CD14-positive monocyte (primary cell): ENCODE measurements at places on chromosomes 11 and 22. TPM values are rescaled to one million over a fixed set of nuclear protein-coding genes. Genes with fewer than 3 reads are reported as not detected.

GRCh38 chr22:30005213-30005857 is 74.9 kb upstream of the HORMAD2 start:
- peak; percentile 60 for DNase-seq

- no peak for DNase-seq
These were observed 36.6 kb downstream of the SLC25A17 start for GRCh38 chr22:40782521-40782920.

The CRYAB gene
- polyA plus RNA-seq, result not detected in 2 replicates

- no peak for DNase-seq
These were observed 4.0 kb downstream of the STIM1 start for GRCh38 chr11:3859373-3859881.

- DNase-seq, result no peak
These were observed 51.4 kb upstream of the DBX1 start for GRCh38 chr11:20211691-20212090.

The SELENOH gene
- 260 TPM for polyA plus RNA-seq

DNA sequence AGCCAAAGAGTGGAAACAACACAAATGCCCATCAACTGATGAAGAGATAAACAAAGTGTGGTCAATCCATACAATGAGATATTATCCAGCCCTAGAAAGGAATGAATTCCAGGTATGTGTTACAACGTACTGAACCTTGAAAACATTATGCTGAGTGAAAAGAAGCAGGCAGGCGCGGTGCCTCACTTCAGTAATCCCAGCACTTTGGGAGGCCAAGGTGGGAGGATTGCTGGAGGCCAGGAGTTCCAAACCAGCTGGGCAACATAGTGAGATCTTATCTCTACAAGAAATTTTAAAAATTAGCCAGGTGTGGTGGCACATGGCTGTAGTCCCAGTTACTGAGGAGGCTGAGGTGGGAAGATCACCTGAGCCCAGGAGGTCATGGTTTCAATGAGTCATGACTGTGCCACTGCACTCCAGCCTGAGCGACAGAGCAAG is 24.6 kb upstream of the TESMIN start:
- DNase-seq, result no peak

The TRIM51G gene
- polyA plus RNA-seq, result not detected

DNA sequence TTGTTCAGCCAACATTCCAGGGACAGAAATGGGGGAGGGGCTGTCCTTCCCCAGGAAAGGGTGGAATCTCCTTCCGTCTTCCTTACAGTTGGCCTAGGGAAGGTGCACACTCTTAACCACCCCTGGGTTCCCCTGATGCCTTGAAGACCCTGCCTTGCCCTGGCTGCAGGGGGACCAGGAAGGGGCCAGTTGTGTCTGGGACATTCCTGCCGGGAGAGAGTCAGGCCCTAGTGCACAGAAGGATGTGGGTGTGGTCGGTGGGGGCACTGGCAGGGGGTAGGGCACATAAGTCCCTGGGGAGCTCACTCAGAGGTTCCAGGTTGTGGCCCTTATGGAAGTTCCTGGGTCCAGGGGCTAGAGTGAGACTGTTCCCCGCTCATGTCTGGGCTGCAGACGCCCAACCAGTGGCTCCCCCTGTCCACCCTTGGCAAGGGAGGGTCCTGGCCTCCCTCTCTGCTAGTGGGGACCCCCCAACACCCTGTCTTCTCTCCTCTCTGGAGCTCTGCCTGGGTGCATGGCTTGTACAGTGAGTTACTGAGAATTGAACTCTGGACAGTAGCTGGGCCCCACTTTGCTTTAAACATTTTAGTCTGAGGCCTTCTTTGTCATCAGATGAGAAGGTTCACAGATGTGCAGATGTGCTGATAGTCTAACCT is 2.0 kb upstream of the APOBEC3A start:
- DNase-seq, result no peak

The FOLH1 gene
- polyA plus RNA-seq, result not detected in 2 replicates

- no peak for DNase-seq
These were observed 109.8 kb downstream of the CCDC34 start for GRCh38 chr11:27253224-27253623.

DNA sequence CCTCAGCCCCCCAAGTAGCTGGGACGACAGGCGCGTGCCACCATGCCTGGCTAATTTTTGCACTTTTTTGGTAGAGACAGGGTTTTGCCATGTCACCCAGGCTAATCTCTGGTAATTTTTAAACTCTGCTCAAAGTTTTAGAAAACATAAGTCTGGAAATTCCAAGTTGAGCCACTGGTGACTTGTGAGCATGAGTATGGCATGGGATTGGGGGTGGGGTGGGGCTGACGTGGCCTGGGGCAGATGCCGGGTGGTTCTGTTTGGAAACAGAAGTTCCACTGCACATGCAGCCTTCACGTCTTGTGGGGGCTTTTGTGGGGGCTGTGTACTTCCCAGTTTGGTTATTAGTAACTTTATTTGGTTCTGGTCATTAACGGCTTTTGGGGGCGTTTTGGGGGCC is 67.3 kb downstream of the PTPRJ start:
- DNase-seq, result no peak

GRCh38 chr11:17013548-17014320 is 480 bp downstream of the PLEKHA7 start:
- no peak for DNase-seq

DNA sequence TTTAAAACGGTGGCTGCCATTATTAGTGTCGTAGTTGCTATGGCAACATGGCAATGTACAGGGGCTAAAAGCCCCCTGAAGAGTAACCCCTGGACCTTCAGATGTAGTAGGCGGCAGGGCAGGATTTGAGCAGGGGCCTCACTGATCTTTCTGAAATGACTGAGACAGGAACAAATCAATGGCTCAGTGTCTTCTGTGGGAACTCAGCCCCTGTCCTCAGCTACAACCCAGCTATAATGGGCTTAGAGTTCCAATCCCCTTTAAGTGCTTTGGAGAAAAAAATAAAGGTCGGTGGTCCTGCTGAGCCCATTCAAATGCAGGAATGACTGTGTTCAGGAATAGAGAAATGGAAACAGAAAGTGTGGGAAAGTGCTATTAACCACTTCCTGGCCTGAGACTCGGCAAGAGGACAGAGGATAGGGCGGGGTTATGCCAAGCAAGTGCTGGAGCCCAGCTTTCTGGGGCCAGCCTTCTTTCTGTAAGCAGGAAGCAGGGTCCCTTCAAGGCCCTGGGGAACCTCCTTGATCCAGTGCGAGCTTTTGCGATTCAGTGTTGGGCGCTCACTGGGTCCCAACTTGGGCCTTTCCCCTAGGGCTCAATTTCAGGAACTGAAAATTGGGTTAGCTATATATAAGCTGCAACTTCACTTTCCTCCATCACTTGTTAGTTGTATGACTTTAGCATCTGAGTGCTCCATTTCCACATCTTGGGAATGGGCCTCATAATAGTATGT is 6.1 kb upstream of the CD82 start:
- peak; percentile 78 for DNase-seq

DNA sequence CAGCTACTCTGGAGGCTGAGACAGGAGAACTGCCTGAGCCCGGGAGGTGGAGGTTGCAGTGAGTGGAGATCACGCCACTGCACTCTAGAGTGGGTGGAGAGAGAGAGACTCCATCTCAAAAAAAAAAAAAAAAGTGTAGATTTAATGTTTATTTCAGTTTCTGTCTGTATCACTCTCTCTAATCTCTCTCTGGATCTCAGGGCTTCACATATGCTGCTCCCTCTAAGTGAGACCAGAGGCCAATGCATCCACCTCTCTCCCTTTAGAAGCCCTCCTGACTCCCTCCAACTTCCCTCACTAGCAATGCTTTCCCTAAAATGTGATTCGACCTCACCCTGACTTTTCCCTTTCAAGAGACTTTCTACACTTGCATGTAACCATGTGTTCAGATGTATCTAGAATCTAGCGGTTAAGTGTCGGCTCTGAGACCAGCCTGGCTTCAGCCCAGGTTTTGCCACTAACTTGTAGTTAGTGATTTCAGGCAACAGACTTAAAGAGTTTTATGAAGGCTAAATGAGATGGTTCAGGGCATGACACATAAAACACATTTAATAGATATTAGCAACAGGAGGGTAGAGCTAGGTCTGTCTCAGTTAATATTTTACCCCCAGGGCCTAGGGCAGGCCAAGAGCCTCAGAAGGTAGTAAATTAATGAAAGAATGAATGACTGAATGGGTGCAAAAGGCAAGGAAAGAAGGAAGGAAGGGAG is 364.3 kb downstream of the LARGE1 start:
- no peak for DNase-seq

The GAL gene
- not detected in 2 replicates for polyA plus RNA-seq

The XBP1 gene
- polyA plus RNA-seq, result 215 TPM

The SEZ6L gene
- polyA plus RNA-seq, result 2.8 and 3.6 TPM in 2 replicates

- no peak for DNase-seq
These were observed 4.2 kb upstream of the RASGRP2 start for GRCh38 chr11:64747961-64748665.

- no peak for DNase-seq
These were observed 10.0 kb upstream of the RTCB start for GRCh38 chr22:32422062-32422461.

The MUC2 gene
- not detected for polyA plus RNA-seq

GRCh38 chr11:44968510-44968909 is 17.8 kb upstream of the TP53I11 start:
- DNase-seq, result no peak

- no peak for DNase-seq
These were observed 25.2 kb downstream of the ALKBH3 start for GRCh38 chr11:43905813-43906241.

DNA sequence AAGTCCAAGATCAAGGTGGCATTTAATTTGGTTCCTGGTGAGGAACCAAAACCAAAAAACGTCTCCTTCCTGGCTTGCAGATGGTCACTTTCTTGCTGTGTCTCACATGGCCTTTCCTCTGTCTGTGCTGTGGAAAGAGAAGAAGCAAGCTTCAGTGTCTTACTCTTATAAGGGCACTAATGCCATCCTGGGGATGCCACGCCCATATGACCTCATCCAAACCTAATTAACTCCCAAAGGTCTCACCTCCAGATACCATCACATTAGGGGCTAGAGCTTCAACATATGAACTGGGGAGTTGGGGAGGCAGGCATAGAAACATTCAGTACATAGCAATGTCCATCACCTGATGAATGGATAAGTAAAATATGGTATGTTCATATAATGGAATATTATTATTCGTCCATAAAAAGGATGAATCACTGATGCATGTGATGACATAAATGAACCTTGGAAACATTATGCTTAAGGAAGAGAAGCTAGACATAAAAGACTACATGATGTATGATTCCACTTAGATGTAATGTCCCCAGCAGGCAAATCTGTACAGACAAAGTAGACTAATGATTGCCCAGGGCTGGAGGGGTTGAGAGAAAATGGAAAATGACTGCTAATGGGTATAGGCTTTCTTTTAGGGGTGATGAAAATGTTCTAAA is 78.6 kb upstream of the B3GNT6 start:
- no peak for DNase-seq

- no peak for DNase-seq
These were observed 3.7 kb downstream of the MS4A1 start for GRCh38 chr11:60459345-60459744.

- no peak for DNase-seq
These were observed 16.5 kb upstream of the GAL start for GRCh38 chr11:68667511-68668500.

- no peak for DNase-seq
These were observed 67.7 kb downstream of the NXPE2 start for GRCh38 chr11:114746013-114746412.

The ACR gene
- not detected for polyA plus RNA-seq

DNA sequence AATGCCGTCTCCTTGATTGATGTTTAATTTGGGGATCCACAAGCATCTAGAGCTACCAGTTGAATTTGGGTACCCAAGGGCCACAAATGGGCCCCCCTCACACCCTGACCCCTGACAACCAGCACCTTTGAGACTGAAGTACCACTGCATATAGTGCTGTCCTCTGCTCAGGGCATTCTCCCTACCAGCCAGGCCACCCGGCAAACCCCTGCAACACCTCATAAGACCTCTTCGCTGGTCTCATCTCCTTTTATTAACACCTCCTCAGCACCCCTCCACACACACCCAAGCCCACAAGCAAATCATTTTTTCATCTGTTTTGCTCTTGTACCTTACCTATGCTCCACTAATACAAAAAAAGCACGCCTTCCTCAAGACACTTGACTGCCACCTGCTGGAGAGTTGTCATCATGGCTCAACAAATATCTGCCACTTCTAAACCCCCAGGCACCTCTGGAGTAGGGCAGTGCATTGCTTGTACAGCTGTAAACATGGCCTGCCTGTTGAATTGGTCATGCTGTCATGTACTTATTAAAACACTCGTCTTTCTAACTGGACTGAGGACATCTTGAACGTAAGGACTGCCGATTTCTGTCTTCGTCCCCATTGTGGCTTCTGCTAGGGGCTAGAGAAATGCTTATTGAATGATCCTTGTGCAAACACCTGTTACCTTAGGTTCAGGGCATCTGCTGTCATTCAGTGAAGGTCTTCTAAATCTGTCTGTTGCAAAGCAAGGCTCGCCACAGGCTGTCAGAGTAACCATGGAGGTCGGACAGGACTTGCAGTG is 66.5 kb downstream of the BMAL1 start:
- DNase-seq, result peak; percentile 38

DNA sequence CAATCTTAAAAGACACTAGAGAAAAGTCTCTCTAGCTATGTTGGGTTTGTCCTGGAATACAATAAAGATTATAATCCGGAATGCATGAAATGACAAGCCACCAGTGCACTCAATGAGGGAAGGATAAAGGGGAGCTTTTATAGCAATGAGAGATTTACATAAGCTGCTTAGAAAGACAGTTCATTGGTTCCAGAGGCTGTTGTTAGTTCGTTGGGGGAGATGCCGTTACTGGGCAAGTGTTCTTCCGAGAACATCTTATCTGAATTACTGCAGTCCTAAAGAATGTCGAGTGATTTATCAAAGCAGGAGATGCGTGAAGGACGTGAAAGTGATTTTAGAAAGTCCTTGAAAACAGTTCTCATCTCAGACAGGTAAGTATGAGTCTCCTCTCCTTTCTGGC is 33.6 kb downstream of the SYN3 start:
- DNase-seq, result no peak

DNA sequence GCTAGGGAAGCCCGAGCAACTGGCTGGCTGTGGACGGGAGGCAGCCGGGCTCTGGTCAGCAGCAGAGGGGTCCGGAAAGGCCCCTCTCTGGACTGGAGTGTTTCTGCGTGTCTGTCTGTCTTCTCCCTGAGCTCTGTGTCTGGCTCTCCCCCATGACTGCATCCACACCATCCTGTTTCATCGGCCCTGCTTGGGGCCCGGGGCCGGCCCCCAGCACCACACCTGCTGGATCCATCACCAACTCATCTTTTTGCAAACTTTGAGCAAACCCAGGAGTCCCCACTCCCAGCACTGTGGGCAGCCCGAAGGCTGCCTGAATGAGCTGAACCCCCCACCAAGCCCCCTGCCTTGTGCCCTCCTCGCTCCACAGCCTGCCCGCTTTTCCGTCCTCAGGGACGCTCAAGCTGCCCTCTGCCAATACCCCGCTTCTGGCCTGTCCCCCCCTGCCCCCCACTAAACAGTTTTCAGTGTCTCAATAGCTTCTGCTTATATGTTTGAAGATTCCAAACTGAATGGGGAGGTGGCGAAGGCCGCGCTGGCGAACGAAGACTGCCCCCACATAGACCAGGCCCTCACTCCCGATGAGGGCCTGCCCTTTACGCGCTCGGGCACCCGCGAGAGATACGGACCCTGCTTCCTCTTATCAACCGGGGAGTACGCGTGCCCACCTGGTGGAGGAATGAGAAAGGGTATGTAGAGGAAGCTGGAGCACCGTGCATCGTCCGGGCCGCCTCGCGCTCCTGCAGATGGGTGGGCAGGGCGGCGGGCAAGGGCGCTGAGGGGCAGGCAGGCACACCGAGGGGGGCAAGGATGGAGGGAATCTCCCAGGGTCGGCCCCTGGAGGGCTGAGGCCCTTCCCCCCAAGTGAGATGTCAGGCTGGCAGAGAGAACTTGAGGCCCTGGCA is 44.6 kb downstream of the KCNC1 start:
- DNase-seq, result no peak
